ENCODE measurements at places on chromosomes 5 and 9.

- no peak for DNase-seq
Measured at GRCh38 chr5:2749514-2750025, 1.9 kb downstream of the IRX2 start.

DNA sequence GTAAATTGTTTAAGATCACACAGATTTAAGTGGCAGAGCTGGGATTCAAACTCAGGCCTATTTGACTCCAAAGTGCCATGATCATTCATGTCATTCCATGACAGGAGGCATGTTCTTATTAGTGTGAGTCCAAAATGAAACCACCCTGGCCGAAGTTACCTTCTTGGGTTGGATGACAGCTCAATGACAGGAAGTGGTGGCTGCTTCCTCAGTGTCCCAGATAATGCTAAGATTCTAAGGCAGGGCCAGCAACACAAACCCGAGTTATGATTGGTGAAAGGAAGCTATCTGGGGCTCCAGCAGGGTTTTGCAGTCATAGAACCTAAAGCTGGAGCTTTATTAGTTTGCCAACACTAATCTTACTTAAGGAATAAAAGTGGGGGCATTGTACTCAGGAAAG, 340.4 kb downstream of the SLIT3 start:
- DNase-seq = no peak

DNA sequence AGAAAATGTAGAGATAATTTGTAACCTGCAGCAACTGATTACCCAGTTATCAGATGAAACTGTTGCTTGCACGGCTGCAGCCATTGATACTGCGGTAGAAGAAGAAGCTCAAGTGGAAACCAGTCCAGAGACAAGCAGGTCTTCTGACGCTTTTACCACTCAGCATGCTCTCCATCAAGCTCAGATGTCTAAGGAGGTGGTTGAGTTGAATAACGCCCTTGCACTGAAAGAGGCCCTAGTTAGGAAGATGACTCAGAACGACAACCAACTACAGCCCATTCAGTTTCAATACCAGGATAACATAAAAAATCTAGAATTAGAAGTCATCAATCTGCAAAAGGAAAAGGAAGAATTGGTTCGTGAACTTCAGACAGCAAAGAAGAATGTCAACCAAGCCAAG, 1.7 kb downstream of the KIF4B start:
- no peak for DNase-seq

- DNase-seq = no peak
Measured at GRCh38 chr5:93252165-93252564, 328.9 kb downstream of the NR2F1-AS1 start.

GRCh38 chr5:133082128-133082527, 30.3 kb downstream of the HSPA4 start:
- DNase-seq = no peak

- no peak for DNase-seq
Measured at GRCh38 chr9:89168901-89169813, 9.5 kb downstream of the SHC3 start.

DNA sequence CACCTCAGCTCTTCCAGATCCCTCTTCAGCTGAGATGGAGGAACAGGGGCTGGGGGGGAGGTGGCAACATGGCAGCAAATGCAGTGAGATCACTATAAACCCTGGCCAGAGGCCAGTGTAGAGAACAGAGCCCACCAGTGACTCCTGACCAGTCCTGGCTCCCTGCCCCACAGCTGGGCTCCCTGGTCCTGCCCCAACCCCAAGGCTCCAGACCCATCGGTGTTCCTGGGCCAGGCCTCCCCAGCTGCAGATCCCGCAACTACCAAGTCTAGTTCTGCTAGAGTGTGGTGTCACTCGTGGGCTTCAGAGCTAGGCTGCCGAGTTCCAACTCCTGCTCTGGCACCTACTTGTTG, 16.8 kb downstream of the AKNA start:
- no peak for DNase-seq

DNA sequence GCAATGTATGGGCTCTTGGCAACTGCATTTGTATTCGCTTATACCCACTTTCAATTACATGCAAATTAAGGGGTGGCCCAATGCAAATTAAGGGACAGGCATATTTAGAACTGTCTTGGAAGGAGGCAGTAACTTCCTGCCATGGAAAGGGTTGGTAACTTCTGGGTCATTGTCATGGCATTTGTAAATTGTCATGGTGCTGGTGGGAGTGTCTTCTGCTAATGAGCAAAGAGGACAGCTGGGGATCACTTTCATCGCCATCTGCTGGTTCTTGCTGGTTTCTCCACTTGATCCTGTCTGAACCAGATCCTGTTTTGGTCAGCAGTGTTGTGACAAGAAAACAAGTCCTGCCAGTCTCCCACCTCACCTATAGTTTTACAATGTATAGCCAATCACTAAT, 23.3 kb upstream of the UGT3A2 start:
- no peak for DNase-seq

- no peak for DNase-seq
Measured at GRCh38 chr5:16934123-16934522, 2.0 kb downstream of the MYO10 start.

GRCh38 chr9:20811872-20812271, 127.8 kb downstream of the FOCAD start:
- no peak for DNase-seq

GRCh38 chr5:103744159-103744558, 181.6 kb upstream of the NUDT12 start:
- DNase-seq = no peak

DNA sequence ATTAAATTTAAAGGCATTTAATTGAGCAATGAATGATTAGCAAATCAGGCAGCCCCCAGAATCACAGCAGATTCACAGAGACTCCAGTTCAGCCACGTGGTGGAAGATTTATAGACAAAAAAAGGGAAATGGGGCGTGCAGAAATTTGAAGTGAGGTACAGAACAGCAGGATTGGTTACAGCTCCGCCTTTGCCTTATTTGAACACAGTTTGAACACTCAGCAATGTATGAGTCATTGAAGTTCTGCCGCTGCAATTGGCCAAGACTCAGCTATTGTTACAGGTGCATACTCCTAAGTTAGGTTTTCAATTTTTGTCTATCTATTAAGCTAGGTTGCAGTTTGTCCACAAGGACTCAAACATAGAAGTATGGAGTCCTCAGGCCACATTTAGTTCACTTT, 157.7 kb upstream of the SLC12A2 start:
- DNase-seq = no peak

DNA sequence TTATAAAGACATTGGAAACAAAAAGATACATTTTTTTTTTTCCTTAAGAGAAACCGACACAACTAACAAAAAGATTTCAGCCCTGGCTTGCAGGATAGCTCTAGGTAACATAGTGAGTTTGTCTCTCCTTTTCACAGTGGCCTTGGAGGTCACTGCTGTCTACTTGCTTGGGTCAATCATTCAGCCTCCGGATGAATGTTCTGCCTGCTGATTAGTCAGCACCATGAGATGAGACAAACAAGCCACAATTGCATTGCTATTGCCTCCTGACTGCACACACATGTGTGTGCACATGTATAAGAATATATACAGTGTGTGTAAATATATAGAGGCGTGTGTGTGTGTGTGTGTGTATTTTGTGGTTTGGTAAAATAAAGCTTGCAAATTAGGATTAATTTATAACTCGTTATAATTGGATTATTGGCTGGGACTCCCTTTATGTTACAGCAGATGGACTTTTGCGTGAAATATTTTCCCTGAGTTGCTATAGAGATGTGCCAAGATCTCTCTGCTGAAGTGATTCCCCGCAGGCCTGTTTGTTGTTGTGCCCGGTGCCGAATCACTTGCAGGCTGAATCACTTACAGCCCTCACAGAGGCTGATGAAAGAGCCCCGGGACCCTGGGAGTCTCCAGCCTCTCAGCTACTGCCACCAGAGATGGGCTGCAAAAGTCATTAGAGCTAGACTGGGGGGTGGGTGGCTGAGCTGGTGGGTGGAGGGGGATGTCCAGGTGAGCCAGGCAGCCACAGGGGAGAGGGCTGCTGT, 161.2 kb downstream of the FGF18 start:
- no peak for DNase-seq

- DNase-seq = no peak
Measured at GRCh38 chr5:112117551-112117950, 301.5 kb downstream of the EPB41L4A start.

All from stimulated activated CD4-positive, alpha-beta T cell treated with anti-CD3 and anti-CD28 coated beads, Interleukin-2, amount 100 ng/mL, for 24 hours (primary cell).